ENCODE measurements at places on chromosomes 5 and 9.

- no peak for DNase-seq
These were observed 463.6 kb downstream of the TAF11L14 start for GRCh38 chr5:18097817-18098216.

DNA sequence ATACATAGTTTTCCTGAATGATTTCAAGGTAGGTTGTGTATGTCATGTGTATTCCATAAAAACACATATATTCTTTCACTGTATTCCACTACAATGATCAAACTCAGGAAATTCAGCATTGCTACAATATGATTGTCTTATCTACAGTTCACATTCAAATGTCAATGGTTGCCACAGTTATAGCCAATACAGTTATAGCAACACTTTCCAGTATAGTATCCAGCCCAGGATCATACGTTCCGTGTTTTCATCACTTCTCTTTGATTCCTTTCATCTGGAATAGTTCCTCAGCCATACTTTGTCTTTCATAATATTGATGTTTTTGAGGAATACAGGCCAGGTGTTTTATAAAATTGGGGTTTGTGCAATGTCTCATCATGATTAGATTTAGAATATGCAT lies 9.5 kb downstream of the OR2S2 start:
- no peak for DNase-seq

- no peak for DNase-seq
These were observed 9.3 kb upstream of the KIAA1958 start for GRCh38 chr9:112477330-112477729.

DNA sequence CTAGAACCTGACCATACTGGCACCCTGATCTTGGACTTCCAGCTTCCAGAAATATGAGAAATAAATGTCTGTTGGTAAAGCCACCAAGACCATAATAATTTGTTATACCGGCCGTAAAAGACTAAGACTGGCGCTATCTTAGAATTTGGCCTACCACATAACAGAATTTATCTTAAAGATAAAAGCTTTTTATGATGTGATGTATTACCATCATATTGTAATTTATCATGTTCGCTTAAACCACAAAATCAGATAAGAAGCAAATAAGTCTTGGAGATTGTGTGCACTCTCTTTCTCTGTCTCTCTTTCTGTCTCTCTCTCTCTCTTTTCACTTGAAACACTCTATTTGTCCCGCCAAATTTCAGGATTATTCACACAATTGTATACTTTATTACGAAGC lies 35.6 kb downstream of the FST start:
- no peak for DNase-seq

GRCh38 chr5:93107141-93107540 lies 473.9 kb downstream of the NR2F1-AS1 start:
- DNase-seq, result no peak

DNA sequence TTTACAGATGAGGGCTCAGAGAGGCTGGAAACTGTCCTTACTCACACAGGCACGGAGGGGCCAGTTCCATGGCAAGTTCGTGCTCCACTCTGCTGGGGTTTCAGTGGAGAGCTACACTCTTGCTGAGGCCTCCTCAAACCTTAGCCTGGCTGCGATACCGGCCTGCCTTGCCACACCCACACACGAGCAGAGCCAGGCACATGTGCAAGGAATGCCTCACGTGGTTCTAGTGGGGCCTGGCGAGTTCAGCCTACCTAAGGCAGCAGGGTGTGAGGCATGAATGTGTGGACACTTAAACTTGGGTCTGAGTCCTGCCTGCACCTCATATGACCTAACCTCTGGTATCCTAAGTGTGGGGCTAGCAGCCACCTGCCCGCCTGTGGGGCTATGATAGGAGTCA lies 21.5 kb upstream of the PRDM12 start:
- no peak for DNase-seq

DNA sequence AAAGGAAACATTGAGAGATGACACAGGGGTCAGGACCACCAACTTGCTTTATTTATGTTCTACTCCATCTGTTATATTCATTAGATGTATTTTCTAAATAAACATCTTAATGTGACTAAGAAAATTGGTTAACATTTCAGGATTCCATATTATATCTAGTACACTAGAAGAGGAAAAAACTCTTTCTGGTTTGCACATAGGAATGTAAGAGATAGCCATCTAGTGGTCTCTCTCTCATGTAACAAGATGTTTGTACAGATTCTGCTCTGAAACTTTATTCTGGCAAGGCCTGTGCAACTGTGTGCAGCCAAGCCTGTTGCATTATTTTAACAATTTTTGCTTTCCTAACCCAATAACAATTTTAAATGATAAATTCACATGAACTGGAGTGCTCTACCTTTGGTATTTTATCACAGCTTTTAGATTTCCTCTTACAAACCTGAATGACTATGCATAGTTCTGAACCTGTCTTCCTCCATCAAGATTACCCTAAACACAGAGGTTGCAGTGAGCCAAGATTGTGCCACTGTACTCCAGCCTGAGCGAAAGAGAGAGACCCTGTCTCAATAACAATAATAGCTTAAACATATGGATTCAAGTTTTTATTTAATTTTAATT lies 148.2 kb downstream of the GIN1 start:
- no peak for DNase-seq

DNA sequence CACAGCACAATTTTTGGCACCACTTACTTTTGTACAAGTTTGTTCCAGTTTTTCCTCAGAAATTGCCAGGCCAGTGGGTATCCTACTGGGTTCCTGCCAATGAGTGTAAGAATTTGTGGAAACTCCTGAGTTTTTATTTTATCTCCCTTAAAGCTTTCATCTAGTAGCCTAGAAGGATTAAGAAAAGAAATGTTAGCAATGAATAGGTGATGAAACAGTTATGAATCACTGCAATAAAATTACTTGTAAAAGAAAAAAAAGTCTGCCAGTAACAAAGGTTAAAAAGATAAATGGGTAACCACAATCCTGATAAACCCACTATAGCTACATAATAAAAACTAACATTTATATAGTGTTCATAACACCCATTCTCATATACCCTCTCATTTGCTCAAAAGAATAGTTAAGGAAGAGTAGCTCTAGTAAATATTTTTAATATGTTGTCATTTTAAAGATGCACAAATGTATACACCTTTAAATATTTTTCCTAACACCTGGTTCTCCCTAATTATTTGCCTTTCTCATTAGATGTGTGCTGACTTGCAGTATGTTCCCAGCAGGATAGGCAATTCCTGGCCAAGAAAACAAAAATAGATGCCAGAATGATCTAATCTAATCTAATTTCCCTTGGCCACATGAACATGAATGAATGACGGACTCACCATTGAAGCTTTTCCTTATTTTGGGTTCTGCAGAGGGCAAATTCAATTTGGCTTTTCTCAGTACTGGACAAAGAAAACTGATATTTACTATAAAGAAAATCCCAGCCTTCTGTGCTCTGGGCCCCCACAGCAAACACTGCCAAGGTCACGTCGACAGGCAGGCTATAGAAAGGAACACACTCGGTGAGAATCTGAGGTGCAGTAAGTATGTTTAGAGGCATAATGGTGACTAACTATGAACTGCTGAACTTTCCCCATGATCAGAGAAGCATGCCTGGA lies 26.4 kb downstream of the ERAP1 start:
- DNase-seq, result no peak

DNA sequence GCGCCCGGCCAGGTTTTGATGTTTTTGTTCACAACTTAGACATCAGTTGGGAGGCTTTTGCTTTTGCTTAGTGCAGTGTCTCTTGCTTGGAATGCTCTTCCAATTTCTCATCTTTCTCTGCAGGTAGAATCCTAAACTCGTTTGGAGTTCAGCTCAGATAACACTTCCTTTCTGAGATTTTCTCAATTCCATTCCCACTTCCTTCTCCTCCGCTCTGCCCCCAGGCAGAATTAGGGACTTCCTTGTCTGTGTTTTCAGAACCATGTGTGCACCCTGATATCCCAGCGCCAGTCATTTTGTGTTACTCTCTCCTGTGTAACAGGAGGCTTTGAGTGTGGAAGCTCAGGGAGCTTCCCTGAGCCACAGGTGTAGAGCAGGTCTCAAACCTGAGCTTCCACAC lies 171.0 kb downstream of the INSYN2B start:
- DNase-seq, result no peak

DNA sequence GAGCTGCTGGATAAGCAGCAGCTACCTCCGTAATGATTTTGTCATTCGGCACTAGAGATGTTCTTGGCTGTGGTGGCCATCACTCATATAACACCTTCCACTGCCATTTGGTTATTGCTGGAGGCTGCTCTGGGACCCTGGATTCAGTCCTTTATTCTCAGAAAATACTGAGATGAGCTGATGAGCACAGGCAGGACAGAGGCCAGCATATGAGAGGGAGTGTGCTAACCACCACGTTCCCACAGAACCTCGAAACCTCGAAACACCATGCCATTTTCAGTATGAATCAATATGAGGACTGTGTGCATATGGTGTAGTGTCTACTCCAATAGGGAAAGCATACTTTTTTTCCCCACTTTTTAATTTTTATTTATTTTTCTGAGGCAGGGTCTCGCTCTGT lies 56.6 kb downstream of the ADAM19 start:
- no peak for DNase-seq

DNA sequence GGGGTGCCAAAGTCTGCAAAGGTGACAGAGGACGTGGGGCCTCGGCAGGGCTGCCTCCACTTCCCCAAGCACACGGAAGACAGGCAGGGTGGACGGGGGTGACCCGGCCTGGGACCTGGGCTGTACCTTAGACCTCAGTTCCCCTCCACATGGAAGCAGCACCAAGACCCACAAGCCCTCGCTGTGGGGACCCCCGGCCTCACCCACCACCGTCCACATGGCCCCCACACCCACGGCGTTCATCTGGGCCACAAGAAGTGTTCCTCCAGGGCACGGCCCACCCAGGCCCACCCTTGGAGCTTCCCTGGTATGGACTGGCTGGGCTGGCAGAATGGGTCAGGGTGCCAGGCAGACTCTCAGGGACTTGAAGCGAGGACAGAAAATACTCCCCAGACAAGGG lies 45.8 kb upstream of the NKD2 start:
- no peak for DNase-seq

DNA sequence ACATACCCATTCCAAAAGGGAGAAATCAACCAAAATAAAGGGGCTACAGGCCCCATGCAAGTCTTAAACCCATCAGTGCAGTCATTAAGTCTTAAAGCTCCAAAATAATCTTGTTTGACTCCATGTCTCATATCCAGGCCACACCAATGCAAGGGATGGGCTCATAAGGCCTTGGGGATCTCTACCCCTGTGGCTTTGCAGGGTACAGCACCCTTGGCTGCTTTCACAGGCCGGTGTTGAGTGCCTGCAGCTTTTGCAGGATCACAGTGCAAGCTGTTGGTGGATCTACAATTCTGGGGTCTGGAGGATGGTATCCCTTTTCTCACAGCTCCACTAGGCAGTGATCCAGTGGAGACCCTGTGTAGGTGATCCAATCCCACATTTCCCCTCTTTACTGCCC lies 5.0 kb upstream of the SPINK14 start:
- no peak for DNase-seq

- DNase-seq, result no peak
These were observed 4.7 kb downstream of the LNPEP start for GRCh38 chr5:96940586-96940985.

GRCh38 chr5:83145241-83145640 lies 67.9 kb downstream of the XRCC4 start:
- DNase-seq, result no peak

- DNase-seq, result no peak
These were observed 42.5 kb upstream of the RXRA start for GRCh38 chr9:134283692-134284265.
